AG09319 (cell line): ENCODE measurements at places on chromosomes 11 and 22.

DNA sequence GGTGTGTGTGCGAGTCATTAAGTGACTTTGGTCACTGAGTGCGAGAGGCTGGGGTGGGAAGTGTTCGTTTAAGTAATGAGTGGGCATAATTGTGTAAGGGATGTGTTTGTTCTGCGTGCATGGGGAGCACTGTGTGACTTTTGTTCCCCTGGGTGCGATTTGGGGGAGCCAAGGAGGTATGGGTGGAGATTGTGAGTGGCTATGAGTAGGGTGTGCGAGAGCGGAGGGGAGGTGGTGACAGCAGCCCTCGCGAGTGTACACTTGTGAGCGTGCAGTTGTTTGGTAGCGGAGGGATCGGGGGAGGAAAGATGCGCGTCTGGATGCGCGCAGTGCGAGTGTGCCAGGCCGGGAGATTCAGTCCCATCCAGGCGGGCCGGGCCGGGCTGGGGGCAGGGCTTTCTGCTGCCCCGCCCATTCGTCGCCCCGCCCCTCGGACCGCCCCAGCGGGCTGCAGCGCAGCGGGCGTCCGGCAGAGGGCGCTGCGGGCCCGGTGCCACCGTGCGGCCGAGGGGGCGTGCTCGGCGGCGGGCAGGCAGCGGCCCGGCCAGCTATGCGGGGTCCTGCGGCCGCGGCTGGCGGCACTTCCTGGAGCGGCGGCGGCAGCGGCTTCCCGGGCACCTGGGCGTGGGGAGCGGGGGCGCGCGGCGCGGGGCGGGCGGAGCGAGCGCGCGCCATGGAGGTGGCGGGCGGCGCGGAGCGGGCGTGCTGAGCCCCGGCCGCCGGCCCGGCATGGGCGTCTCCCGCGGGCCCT lies at the start of gene DGKZ:
Gene DGKZ, plus strand, starts transcription at position 578 of the 751 bp plus-strand sequence. CDS start 197 bp downstream, outside the sequence.
- peak; percentile 54 for DNase-seq

DNA sequence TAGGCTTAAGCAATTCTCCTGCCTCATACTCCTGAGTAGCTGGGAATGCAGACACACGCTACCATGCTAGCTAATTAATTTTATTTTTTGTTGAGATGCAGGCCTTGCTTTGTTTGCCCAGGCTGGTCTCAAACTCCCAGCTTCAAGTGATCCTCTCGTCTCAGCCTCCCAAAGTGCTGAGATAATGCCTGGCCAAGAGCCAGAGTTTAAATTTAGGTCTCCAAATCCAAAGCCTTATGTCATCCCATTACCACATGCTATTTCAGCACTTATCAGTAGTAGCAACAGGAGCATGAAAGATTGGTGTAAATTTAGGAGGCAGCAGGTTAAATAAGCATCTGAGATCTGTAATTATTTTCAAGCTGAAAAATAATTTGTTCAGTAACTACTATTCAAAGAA lies 326.1 kb upstream of the ANO5 start:
- no peak for DNase-seq

- no peak for DNase-seq
Observed at GRCh38 chr11:78199653-78200015, 10.9 kb downstream of the USP35 start.

DNA sequence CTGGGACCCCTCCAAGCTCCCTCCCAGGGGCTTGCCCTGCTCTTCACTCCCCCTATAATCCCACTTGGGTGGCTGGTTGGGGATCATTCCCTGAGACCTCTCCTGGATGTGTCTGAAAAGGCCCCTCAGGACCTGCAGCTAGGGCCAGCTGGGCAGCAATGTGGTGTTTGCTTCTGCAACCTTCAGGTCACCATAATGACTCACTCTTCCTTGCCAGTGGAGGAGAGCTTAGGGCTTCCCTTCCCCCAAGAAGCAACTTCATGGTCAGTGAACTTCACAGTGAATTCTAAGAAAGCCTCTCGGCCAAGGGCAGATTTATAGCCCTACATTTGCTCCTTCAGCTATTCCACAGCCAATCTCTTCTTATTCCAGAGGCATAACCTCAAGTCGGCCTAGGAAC lies 45.1 kb upstream of the TSPAN18 start:
- DNase-seq: no peak

GRCh38 chr11:118870396-118871343 lies 13.0 kb upstream of the CXCR5 start:
- DNase-seq: no peak

DNA sequence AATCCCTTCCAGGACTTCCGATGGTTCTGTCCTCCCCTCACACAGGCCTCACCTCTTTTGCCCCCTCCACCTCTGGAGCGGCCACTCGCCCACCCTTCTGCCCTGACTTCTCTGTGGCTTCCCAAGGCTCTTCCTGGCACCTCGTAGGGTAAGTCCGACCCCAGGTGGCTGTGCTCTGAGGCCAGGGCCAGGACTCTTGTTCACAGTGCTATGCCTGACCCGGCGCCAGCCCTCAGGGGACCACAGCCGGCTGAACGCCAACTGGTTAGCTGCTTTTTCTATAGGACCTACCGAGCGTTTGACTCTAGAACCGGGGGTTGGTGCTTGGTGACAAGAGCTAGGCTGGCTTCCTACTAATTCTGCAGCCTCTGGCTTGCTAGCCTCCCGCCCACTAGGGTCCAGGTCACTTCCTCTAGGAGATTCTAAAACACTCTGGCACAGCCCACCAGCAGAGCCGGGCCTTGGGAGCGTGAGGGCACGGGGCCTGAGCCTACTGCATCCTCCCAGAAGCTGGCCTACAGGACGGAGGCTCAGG lies 28.4 kb upstream of the KCNQ1OT1 start:
- no peak for DNase-seq

- DNase-seq: no peak
Observed at GRCh38 chr22:48161298-48161697, 1398.8 kb downstream of the TBC1D22A start.

DNA sequence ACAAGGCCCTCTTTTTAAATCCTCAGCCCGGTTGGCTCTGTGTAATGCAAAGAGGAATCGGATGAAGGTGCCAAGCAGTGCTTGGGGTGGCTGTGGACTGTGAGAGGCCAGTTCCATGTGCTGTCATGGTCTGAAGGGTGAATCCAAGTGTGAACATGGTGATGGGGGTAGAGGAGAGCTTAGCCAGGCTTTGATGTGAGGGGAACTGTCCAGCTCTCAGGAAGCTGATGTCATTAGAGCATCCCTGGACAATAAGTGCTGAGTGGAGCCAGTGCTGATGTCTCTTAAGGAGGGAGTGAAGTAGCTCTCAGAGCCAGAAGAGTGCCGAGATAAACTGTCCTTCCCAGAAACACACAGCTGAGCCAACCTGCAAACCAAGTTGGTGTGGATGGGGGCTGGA lies 53.6 kb downstream of the NAV2 start:
- no peak for DNase-seq

DNA sequence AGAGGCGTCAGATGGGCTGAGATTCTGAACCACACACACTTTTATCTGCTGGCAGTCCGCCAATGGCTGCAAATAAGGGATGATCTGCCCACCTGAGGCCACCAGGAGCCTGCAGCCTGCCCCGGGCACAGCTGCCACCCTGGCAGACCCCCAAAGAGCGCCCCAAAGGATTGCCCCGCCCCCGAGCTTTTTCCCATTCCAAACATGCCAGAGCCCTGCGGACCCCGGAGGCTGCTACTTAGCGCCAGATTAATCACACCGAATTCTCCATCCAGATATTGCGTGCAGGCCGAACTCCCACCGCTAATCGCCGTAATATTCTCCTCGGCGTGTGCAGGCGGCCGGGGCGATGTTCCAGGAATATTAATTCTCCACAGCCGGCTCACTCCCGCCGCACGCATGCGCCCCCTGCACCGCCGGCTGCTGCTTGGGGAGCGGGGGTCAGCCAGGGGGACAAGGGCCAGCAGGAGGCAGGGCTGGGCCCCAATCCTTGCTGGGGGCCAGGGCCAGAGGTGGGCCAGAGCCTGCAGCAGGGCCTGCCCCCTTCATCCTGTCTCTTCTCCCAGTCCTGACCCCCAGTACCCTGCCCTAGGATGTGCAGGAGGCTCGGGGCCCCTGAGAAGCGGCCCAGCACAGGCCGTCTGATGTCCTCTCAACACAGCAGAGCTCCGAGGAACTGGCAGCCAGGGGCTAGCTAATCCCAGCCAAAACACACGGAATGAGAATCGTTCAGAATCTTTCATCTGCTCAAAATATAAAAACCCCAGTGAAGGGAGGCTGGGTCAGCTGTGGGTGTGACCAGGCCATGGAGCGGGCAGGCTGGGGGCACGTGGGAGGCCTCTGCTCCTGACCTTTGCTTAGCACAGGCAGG lies 19.5 kb upstream of the TCF20 start:
- no peak for DNase-seq

DNA sequence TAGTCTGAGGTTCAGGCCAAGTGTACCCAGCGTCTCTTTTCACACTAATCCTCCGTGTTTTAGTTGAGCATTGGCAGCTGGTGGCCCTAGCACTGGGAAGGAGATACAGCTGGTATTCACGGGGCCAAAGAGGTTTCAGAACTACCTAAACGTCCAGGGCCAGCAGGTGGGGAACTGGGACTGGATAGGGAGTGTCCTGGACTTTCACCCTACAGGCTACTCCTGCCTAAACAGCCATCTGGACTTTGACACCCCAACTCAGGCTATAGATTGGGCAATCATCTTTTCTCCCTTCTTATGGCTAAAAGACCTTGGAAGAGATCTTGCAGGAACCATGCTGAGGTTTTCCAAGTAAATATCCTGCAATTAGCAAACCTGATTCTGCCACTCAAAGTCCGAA lies 2.8 kb downstream of the SPON1 start:
- DNase-seq: no peak

DNA sequence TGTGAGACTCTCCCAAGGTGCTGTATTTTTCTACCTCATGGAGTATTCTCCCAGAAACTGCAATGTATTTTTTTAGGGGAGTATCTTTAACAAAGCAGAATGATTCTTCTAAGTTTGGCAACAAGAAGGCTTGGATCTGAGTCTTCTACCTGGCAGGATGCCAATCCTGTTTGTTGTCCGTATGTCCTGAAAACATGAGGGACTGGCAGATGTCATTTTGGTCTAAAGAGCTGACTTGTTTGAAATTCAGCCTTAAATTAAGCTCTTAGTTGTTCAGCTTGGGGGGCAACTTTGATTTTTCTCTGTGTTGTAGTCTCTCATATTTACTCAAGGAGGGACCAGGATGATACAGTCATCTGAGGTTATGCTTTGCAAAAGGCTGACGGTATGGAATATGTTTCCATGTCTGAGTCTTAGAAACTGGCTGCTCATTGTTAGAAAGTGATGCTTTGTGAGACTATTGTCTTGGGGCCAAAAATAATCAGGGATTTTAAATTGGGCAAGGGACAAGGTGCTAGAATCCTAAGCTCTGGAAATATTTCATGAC lies 9.3 kb downstream of the MRPL16 start:
- no peak for DNase-seq

DNA sequence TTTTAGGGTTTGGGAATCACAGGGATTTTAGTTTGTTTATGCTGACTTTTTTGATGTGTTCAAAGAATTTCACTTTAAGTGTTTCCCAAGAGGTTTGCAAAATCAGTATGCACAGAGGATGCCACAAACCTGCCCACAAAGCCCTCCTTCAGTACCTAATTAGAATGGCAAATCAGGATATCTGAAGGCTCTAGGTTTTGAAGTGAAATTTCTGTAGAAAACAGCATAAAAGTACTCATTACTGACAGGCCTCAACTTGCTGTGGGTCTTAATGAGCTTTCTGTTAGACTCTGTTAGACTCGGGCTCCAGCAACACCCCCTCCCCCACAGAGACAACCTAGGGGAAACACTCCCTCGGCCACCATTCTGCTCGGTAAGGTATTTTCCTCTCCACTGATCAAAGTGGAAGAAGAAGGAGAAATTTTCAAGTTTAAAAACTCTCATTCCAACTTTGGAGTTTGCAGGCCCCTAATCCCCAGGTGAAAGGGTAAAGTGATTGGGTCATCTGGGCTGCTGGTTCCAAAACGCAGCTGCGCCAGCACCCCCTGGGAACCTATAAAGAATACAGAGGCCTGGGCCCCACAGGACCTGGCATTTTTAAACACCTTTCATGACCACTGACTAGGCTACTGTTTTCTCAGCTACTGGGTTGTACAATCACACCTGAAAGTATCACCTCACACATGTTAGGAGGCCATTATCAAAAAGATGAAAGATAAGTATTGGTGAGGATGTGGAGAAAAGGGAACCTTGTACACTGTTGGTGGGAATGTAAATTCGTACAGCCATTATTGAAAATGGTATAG lies 67.5 kb downstream of the PLEKHA7 start:
- no peak for DNase-seq

GRCh38 chr11:128776069-128776423 lies 82.2 kb downstream of the FLI1 start:
- DNase-seq: no peak
